ENCODE measurements at places on chromosomes 3 and 15. TPM values are rescaled to one million over a fixed set of nuclear protein-coding genes. Genes with fewer than 3 reads are reported as not detected.

The LCTL gene
- not detected for total RNA-seq

The HCLS1 gene
- total RNA-seq: 216 TPM

The MESP2 gene
- total RNA-seq: not detected

GRCh38 chr15:41811432-41812195 lies 16.3 kb upstream of the JMJD7 start:
- peak overlapping the region; percentile 20 for H3K27ac ChIP-seq
- H3K4me1 ChIP-seq: peaks cover 19% of the 10 kb centered on the region
- DNase-seq: peak; percentile 92
- peaks cover 12% of the 10 kb centered on the region for H3K36me3 ChIP-seq

- H3K4me3 ChIP-seq: no peak overlapping the region
- H3K27ac ChIP-seq: no peak overlapping the region
- no peaks in the 10 kb centered on the region for H3K4me1 ChIP-seq
- no peaks in the 10 kb centered on the region for H3K27me3 ChIP-seq
Observed at GRCh38 chr3:176491084-176491483, 706.2 kb downstream of the TBL1XR1 start.

DNA sequence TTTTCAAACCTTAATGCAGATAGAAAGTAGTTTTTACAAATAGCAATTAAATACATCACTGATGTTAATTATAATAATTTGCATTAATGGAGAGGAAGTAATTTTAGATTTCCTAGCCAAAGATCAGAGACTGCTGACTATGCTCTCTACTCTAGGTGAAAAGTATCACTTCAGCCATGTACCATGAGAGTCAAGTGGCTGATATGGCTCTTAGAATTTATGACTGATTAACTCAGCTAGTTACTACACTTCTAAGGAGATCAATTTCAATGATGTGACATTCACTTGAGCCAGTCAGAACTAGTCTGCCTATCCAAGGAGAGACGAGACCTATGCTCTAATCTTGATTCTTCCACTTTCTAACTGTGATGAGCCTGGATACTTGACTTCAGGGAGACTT lies 405.7 kb upstream of the RORA start:
- no peaks in the 10 kb centered on the region for H3K36me3 ChIP-seq
- DNase-seq: no peak
- H3K27me3 ChIP-seq: peaks cover 10% of the 10 kb centered on the region
- no peak overlapping the region for H3K27ac ChIP-seq

DNA sequence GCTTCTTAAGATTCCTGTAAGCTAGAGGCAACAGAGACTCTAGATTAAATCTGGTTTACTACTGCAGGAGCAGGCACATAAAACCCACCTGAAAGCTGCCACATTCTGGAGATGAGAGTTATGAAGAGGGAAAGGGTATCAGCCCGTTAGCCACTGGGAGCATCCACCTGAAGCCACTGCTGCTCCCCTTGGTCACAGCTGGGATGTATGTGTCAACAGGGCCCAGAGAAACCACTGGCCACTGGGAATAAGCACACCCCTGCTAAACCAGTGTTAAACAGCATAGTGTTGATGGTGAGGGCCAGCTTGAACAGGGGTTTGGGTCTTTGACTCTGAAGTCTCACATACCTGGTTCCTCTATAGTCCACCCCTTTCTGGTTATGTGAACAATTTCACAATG lies 10.9 kb downstream of the SLCO2A1 start:
- no peak for DNase-seq
- H3K27ac ChIP-seq: no peak overlapping the region
- H3K27me3 ChIP-seq: peaks cover 12% of the 10 kb centered on the region
- H3K4me3 ChIP-seq: no peak overlapping the region
- no peaks in the 10 kb centered on the region for H3K36me3 ChIP-seq

- H3K4me1 ChIP-seq: peaks cover 41% of the 10 kb centered on the region
- DNase-seq: no peak
- no peak overlapping the region for H3K27ac ChIP-seq
- peaks cover 3% of the 10 kb centered on the region for H3K36me3 ChIP-seq
- peak overlapping the region; percentile 0 for H3K4me3 ChIP-seq
- H3K27me3 ChIP-seq: peaks cover 28% of the 10 kb centered on the region
Observed at GRCh38 chr3:105365081-105365390, 1.7 kb upstream of the ALCAM start.

- no peaks in the 10 kb centered on the region for H3K36me3 ChIP-seq
- H3K27me3 ChIP-seq: no peaks in the 10 kb centered on the region
- no peak overlapping the region for H3K4me3 ChIP-seq
- DNase-seq: no peak
- H3K4me1 ChIP-seq: no peaks in the 10 kb centered on the region
- H3K27ac ChIP-seq: no peak overlapping the region
Observed at GRCh38 chr3:64196236-64196929, 28.9 kb downstream of the PRICKLE2 start.

- H3K4me1 ChIP-seq: no peaks in the 10 kb centered on the region
- no peak overlapping the region for H3K4me3 ChIP-seq
- DNase-seq: no peak
- no peak overlapping the region for H3K27ac ChIP-seq
- no peaks in the 10 kb centered on the region for H3K27me3 ChIP-seq
Observed at GRCh38 chr15:48494631-48495030, 150.9 kb downstream of the FBN1 start.

GRCh38 chr3:46849045-46849631 lies 14.1 kb downstream of the MYL3 start:
- H3K4me3 ChIP-seq: no peak overlapping the region
- peaks cover 5% of the 10 kb centered on the region for H3K4me1 ChIP-seq
- H3K27me3 ChIP-seq: peaks cover 9% of the 10 kb centered on the region

Measured in activated CD4-positive, alpha-beta T cell treated with anti-CD3 and anti-CD28 coated beads, Interleukin-2, amount 10 ng/mL, durations not matched to agents 24 days and 14 days (primary cell).